Activated CD4-positive, alpha-beta T cell treated with anti-CD3 and anti-CD28 coated beads, Interleukin-2, amount 50 U/mL, for 48 hours (primary cell): ENCODE measurements at places on chromosomes 3 and 15.

- no peak for DNase-seq
These were observed 17.7 kb upstream of the SENP7 start for GRCh38 chr3:101530686-101531047.

- DNase-seq, result no peak
These were observed 160.4 kb downstream of the VGLL3 start for GRCh38 chr3:86830566-86830965.

DNA sequence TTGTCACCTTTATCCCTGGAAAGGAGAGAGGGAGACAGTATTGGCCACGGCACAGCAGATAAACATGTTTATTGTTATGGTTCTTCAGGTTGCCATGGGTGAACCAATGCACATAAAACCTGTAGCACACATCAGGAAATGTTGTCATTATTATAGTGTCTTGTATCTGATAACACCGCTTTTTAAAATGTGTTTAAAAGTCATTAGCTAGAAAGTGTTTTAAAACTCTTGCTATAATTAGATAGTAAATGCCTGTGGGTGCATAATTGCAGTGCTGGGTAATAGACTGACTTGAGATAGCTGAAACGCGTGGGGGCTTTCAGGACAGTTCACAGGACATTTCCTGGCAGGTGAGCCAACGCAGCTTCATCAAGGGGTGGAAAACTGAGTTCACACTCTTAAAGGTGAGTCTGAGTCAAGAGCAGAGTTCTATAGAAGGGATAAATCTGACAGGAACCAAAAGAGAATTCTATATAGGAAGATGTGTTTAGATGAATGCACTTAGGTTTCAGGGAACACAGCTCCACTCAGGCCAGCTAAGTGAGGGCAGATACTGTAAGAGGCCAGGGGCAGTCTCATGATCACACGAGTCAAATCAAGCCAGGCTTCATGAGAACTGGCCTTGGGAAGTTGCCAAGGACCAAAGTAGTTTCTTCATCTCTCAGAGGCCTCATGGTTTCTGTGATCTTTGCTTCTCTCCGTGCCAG, 35.6 kb upstream of the PPP4R2 start:
- peak; percentile 20 for DNase-seq

GRCh38 chr3:99683876-99684275, 45.5 kb downstream of the COL8A1 start:
- DNase-seq, result no peak

- DNase-seq, result no peak
These were observed 23.0 kb downstream of the CP start for GRCh38 chr3:149198611-149199010.

DNA sequence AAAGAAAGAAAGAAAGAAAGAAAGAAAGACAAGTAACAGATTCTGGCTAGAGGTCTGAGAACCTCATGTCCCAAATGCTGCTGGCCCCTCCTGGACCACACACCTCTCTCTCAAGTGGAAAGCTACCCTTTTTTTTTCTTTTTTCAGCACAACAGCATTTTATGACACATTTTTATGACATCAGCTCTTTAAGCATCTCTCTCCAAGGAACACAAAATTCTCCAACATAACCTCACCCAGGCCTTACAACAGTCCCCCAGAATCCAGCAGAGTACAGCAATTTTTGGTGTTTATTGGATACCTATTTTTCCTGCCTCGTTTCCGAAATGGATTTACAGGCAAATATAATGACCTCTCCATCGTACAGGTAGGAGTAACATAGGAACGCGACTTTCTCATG, 11.2 kb upstream of the NTRK3 start:
- DNase-seq, result no peak

DNA sequence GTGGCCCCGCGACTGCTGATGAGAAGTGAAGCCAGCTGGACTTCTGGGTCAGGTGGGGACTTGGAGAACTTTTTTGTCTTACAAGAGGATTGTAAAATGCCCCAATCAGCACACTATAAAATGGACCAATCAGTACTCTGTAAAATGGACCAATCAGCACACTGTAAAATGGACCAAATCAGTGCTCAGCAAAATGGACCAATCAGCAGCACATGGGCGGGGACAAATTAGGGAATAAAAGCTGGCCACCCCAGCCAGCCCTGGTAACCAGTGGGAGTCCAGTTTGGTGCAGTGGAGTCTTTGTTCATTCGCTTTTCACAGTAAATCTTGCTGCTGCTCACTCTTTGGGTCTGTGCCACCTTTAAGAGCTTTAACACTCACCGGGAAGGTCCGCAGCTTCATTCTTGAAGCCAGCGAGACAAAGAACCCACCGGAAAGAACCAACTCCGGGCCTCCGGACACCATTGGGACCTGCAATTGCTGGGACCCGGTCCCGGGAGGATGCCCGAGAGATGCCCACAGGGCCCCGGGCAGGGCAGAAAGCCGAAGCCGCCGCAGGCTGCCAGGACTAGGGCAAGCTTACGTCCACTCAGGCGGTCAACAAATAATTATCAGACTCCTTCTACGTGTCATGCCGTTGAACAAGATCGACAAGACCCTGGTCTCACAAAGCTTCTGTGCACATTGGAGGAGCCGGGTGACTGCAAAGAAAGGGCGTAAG, 8.3 kb upstream of the NR2E3 start:
- no peak for DNase-seq

GRCh38 chr15:51163843-51164242, 69.1 kb upstream of the TNFAIP8L3 start:
- DNase-seq, result no peak

- DNase-seq, result no peak
These were observed 17.5 kb downstream of the VGLL3 start for GRCh38 chr3:86973440-86973839.

- DNase-seq, result no peak
These were observed 603.0 kb upstream of the ROBO2 start for GRCh38 chr3:76436894-76437293.

GRCh38 chr15:33278816-33279612, 31.8 kb upstream of the RYR3 start:
- DNase-seq, result no peak

GRCh38 chr15:66872405-66872804, 170.4 kb downstream of the SMAD6 start:
- no peak for DNase-seq

GRCh38 chr15:68526784-68527183, 52.0 kb upstream of the CORO2B start:
- no peak for DNase-seq

GRCh38 chr15:85960381-85960780, 119.3 kb upstream of the AGBL1 start:
- DNase-seq, result no peak

GRCh38 chr3:69558912-69559311, 173.0 kb upstream of the FRMD4B start:
- DNase-seq, result no peak

DNA sequence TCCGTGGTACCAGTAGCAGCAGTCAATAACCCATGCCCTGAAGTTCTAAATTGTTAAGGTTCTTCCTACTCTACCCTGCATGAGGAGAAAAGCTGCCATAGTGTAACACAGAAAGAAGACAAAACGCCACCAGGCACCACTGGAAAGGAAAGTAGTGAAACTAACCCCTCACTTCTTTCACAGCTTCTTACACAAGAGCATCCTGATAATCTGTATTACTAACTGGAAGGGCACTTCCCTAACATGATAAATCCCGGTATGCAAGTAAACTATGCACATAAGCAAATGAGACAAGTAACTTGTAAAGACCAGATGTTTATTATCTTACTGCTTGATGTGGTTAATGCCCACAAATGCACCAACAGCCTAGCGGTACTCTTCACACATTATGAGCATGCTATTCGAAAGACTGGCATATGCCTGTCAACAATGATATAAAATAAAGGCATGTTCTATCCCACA, 141.3 kb downstream of the ADAM10 start:
- no peak for DNase-seq

DNA sequence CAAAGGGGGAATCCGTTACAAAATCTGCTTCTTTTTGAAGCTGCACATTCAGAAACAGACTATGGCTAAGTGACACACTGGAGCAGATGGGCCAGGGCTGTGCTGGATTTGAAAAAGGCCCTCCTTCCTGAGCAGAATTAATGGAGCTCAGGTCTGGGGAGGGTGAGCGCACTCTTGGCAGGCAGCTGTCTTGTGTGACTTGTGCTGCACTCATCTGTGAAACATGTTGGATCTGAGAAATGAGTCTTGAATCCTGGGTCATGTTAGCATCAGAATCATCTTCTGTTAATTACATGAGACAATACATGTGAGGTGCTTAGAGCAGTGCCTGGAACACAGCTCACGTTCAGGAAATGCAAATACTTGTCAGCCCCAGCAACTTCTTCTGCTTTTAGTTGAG, 219.6 kb downstream of the THSD4 start:
- no peak for DNase-seq

DNA sequence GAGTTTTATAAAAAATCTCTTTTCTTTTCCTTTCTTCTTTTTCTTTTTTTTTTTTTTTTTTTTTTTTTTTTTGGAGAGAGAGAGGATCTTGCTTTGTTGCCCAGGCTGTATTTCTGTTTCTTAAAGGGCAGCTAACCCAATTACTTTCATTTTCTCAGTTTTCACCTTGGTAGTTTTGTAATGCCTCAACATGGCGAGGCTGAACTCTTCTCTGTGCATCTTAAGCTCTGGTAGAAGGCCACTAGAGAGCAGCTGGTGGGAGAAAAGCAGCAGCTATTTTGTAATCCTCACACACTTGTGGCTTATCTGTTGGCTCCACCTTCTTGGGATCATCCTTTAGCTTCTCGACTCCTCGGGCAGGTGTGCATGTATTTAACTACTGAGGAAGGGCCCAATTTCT, 152.2 kb upstream of the MEIS2 start:
- no peak for DNase-seq
